Gastroesophageal sphincter (tissue), 4 donors: ENCODE measurements at places on chromosomes 3 and 15. TPM values are rescaled to one million over a fixed set of nuclear protein-coding genes. Genes with fewer than 3 reads are reported as not detected.

- ATAC-seq = no peak
- H3K4me3 ChIP-seq = no peak overlapping the region
- no peak overlapping the region for H3K27ac ChIP-seq
- H3K27me3 ChIP-seq = peaks cover 16% of the 10 kb centered on the region
- H3K36me3 ChIP-seq = no peaks in the 10 kb centered on the region
These were observed 31.0 kb downstream of the FGD5 start for GRCh38 chr3:14849638-14850230.

DNA sequence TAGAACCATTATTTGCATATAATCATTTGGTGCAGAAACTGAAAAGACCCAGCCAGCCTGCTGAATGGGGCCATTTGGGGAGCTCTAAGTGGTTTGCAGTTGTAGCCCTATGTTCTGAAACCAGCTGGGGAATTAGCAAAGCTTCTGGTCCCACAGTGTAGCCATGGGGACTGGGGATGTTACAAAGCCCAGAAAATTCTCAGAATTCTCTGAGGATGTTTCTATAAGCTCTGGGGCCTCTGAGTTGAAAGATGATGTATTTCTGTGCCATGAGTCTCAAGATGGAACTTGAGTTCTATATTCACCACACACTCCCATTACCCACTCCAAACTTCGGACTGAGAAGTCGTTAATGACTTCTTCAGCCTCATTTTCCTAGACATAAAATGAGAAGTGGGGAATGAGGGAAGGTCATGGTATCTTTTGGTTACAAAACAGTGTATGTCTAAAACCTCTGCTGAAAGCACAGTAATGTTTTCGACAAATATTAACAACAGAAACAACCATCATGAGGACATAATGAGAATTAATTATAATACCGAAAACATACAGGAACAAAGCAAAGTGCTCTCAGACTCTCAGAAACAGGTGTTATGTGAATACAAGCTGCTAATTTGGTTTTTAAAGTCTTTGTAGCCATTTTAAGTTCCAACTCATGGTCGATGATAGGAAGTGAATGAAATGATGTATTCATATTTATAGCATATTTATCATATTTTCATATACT is 89.4 kb downstream of the RFTN1 start:
- ATAC-seq = no peak
- H3K4me1 ChIP-seq = peaks cover 33% of the 10 kb centered on the region
- H3K27me3 ChIP-seq = no peaks in the 10 kb centered on the region
- no peak overlapping the region for H3K4me3 ChIP-seq
- no peaks in the 10 kb centered on the region for H3K36me3 ChIP-seq
- no peak overlapping the region for H3K27ac ChIP-seq

DNA sequence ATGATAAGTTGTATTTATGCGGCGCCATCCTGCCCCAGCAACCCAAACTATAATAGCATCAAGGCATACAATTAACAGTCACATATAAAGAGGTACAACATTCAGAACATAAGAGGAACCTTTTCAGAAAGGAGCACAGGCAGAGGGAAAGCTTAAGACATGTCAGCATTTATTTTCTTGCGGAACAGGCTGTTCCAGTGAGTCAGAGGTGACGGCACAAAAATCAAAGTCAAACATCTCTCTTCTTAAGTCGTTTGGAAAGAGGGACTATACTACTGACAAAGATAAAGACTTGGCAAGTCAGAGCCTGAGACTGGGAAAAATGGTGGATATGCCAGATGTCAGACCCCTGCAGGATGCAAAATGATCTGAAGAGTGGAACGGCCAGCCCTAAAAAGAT is 128.4 kb downstream of the CTNNB1 start:
- no peak overlapping the region for H3K4me3 ChIP-seq
- H3K27me3 ChIP-seq = no peaks in the 10 kb centered on the region
- H3K36me3 ChIP-seq = no peaks in the 10 kb centered on the region
- ATAC-seq = no peak
- no peaks in the 10 kb centered on the region for H3K4me1 ChIP-seq

DNA sequence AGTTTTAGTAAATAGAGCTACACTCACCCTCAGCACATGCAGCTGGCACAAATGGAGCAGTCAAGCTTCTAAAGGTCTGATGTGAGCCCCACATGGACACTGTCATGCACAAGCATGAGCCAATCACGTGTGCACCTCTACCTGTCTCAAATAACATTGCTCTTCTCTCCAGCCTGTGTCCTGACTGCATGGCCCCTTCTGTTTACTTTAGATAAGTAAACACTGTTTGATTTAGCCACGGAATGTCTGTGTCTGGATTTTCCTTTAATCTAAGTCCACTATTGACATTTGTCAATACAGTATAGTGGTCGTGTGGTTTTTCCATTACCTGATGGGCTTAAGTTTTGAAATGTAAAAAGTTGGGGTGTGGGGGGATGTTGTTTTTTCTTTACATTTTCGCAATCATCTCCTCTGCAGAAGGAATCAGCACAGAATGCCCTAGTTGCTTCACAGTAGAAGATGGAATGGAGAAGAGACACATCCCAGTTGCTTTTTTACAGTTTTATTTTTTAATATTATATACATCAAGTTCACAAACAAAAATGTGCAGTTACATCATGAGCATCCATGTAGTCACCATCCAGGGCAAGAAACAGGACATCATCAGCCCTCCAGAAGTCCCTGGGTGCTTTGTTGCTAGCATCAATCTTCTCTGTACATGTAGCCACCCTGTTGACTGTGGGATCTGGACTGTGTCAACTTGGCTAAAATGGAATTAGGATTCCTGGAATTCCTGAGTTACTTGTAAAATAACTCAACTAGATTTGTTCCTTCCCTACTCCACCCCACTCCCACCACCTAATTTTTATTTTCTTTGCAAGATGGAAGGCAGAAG is 146.1 kb downstream of the UACA start:
- H3K36me3 ChIP-seq = no peaks in the 10 kb centered on the region
- no peaks in the 10 kb centered on the region for H3K27me3 ChIP-seq
- ATAC-seq = no peak
- H3K27ac ChIP-seq = no peak overlapping the region
- no peak overlapping the region for H3K4me3 ChIP-seq

DNA sequence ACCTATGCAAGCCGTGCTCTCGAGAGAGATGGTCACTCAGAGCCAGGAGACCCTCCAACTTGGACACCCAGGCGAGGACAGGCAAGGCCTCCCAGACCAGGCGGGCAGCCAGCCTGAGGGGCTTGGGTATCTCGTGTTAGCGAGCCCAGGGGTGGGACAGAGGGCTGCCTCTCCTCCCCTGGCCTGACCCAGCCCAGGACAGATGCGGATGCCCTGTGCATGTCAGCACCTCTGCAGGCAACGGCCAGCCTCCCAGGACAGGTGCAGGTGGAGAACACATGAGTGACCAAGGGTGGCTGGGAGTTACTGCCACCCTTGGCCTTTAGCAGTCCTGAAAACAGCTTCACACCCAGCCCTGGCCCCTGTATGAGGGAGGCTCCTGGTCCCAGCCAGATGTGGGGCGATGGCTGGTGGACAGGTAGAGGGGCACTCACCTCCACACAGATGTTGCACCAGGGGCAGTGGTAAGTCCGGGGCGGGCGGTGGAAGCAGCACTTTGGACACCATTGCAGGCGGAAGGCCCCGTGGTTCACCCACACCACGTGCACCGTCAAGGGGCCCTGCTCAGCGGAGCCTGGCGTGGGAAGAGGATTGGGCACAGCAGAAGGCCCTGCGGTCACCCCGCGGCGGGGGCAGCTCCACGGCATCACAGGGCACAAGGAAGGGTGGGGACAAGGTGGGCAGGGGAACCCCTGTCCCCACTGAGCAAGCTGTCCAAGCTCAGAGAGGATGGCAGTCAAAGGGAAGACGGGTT is 2.1 kb downstream of the ZDHHC19 start:
- peaks cover 31% of the 10 kb centered on the region for H3K27me3 ChIP-seq
- H3K36me3 ChIP-seq = no peaks in the 10 kb centered on the region
- no peak overlapping the region for H3K4me3 ChIP-seq

DNA sequence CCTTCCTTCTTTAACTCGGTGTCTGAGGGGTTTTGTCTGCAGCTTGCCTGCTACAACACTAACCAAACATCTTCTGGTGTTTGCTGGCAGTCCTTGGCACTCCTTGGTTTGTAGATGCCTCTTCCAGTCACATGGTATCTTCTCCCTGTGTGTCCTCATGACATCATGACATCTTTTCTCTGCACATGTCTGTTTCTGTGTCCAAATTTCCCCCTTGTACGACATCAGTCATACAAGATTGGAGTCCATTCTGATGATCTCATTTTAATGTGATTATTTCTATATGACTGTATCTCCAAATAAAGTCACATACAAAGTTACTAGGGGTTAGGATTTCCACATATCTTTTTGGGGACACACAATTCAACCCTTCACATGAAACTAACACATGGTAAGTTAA is 152.3 kb upstream of the LRRN1 start:
- no peaks in the 10 kb centered on the region for H3K4me1 ChIP-seq
- H3K27ac ChIP-seq = no peak overlapping the region
- H3K4me3 ChIP-seq = no peak overlapping the region
- ATAC-seq = no peak

- H3K27me3 ChIP-seq = no peaks in the 10 kb centered on the region
- no peaks in the 10 kb centered on the region for H3K36me3 ChIP-seq
- H3K27ac ChIP-seq = no peak overlapping the region
These were observed 133.3 kb downstream of the MDFIC2 start for GRCh38 chr3:70179111-70179510.

DNA sequence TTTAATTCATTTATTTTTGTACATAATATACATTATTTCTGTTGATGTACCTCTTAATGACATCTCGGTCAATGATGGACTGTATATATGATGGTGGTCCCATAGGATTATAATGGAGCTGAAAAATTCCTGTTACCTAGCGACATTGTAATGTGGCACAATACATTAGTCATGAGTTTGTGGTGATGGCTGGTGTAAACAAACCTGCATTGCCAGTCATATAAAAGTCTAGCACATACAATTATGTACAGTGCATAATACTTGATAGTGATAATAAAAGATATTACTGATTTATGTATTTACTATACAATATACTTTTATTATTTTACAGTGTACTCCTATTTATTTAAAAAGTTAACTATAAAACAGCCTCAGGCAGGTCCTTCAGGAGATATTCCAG is 15.1 kb downstream of the TTC14 start:
- H3K27ac ChIP-seq = no peak overlapping the region
- no peaks in the 10 kb centered on the region for H3K4me1 ChIP-seq
- no peak for ATAC-seq
- H3K36me3 ChIP-seq = no peaks in the 10 kb centered on the region
- no peak overlapping the region for H3K4me3 ChIP-seq
- no peaks in the 10 kb centered on the region for H3K27me3 ChIP-seq

- H3K27ac ChIP-seq = no peak overlapping the region
- ATAC-seq = no peak
- H3K36me3 ChIP-seq = peaks cover 100% of the 10 kb centered on the region
- H3K4me1 ChIP-seq = peaks cover 19% of the 10 kb centered on the region
These were observed 15.1 kb upstream of the ZBTB47 start for GRCh38 chr3:42638339-42638842.

DNA sequence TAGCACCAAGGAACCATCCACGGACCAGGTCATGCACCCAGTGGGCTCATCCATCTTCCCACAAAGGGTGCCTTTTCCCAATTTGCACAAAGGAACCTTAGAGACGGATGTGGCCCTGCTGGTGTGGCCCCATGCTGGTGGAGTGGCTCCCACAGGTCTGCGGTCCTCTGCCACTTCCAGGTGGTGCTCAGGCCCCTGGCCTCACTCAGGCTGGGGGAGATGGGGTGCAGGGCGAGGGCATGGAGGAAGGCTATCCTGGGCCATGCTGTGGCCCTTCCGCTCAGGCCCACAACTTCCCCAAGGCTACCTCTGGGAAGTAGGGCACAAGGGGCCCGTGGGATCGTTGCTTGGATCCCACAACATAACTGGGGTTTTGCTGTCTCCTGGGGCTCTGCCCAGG is 5.2 kb upstream of the SYNM start:
- no peak for ATAC-seq
- no peaks in the 10 kb centered on the region for H3K27me3 ChIP-seq
- H3K4me3 ChIP-seq = peak overlapping the region; percentile 55
- no peaks in the 10 kb centered on the region for H3K36me3 ChIP-seq

DNA sequence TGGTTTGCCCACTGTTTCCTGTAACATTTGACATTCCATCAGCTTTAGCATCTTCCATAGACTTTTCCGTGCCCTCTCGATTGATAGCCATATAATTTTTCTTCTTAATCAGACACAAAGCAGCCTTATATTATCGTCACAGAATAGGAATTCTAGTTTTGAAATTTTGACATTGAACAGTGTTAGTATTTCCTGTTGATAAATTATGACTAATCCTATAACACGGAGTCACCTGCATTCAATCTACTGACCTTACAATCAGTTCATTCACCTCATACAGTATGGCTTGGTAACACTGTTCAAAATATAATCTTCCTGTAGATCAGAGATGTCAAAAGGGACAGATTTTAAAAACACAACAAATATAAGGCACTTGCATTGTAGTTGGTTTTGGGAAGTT is 423.7 kb downstream of the C3orf38 start:
- no peaks in the 10 kb centered on the region for H3K27me3 ChIP-seq
- H3K27ac ChIP-seq = no peak overlapping the region
- H3K36me3 ChIP-seq = no peaks in the 10 kb centered on the region
- no peaks in the 10 kb centered on the region for H3K4me1 ChIP-seq

GRCh38 chr3:123163141-123163540 is 38.6 kb upstream of the SEC22A start:
- no peaks in the 10 kb centered on the region for H3K27me3 ChIP-seq
- H3K36me3 ChIP-seq = no peaks in the 10 kb centered on the region
- no peak for ATAC-seq
- H3K27ac ChIP-seq = no peak overlapping the region
- H3K4me1 ChIP-seq = no peaks in the 10 kb centered on the region
- H3K4me3 ChIP-seq = no peak overlapping the region

DNA sequence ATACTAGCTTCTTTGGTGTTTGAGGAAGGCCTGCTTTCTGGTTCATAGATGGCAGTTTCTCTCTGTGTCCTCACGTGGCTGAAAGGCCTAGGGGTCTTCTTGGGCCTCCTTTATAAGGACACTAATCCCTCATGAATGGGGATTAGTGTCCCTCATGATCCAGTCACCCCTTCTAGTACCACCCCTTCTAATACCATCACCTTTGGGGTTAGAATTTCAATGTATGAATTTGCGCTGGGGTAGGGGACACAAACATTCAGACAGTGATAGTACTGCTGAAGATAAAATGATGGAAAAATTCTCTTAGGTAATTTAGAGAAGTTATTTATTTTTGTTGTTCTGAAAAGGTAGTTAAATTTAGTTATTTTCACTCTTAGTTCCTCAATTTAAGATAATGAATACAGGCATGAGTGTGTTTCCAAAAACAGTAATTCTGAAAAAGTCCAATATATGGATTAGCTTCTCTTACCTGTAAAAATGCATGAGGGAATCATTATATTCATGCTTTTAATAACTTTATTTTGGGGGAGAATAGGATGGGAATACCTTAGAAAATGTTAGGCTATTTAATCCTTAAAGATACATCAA is 103.6 kb downstream of the FNDC3B start:
- H3K36me3 ChIP-seq = no peaks in the 10 kb centered on the region
- peaks cover 38% of the 10 kb centered on the region for H3K4me1 ChIP-seq
- ATAC-seq = no peak
- peak overlapping the region; percentile 31 for H3K27ac ChIP-seq

The ISLR gene
- total RNA-seq = 68.7 TPM

The CHRD gene
- total RNA-seq = 16.9 TPM

The NUP210 gene
- 3.4 TPM for total RNA-seq

The IGSF11 gene
- total RNA-seq = 9.2 TPM
